IPS DF 19.7 (cell line): ENCODE measurements at places on chromosomes 7 and 10.

GRCh38 chr10:1115607-1115955 is 59.4 kb downstream of the WDR37 start:
- DNase-seq = no peak

DNA sequence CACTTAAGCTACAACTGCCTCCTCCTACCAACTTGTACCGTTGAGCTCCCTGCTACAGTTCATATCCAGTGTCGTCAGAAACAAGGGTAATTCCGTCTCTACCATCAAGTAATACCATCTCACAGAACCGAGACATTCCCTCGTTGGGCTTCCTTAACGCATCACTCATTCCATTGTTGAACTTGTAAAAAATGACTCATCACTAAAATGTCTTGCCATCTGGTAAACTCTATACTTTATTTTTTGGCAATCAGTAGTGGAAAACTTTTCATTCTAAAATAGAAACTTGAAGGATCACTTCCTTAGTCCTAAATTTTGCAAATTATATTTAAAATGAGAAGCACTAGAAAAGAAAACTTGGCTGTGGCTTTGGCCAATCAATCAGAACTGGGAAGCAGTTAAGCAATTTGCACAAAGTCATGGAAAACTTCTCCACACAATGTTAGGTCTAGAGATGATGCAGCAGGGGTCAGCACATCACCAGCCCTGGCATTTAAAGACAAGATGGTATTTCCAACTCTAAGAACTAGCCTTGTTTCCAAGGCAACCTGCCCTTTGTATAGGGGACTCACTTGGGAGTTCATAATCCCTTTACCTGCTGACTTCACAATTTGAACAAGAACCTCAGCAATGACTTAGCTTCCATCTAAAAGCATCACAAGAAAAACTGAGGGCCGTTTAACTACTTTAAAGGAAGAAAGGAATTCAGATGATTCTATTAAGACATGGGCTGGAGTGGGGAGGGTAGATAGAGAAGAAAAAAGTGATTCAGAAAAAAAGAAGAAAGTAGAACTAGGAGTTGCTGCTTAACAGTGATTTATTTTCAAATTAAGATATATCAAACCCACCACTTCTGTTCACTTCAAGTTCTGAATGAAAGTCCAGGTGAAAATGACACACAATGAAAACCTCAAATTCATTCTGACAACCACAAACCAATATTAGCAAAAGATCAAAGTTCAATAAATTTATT is 288.1 kb downstream of the PARD3 start:
- peak; percentile 76 for DNase-seq

DNA sequence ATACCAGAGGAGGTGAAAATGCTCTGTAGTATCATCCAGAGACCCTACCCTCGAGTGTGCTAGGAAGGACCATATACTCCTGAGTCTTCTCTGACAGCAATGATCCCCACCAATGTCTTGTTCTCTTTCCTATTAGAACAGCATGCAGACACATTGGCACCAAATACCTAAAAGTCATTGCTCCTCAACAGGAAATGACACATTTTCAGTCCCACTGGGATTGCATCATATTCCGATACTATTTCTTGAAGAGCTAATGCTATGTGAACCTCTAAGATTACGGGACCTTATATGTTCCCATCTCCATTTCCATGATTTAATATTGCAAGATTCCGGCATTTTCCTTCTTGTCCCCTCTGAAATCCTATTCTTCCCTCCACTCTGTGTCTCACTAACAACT is 177.4 kb downstream of the NRP1 start:
- DNase-seq = no peak

- DNase-seq = no peak
Observed at GRCh38 chr7:151891753-151892152, 14.8 kb upstream of the PRKAG2 start.

DNA sequence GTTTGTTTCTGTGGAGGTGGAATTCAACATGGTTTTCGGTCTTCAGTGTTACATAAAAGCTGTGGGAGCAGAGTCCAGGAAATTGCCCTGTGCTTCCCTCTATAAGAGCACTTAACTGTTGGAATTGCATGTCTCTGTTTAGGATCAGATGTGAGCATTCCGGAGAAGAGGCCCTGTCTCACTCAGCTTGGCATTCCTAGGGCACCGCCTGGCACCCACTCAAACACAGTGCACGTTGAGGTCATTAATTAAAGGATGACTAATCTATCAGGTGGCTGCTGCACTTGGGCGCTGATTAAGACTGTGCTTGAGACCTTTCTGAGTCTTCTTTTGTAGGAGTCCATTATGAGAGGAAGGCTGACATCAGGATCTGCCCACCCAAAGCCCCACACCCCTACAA is 82.8 kb upstream of the VIPR2 start:
- no peak for DNase-seq

DNA sequence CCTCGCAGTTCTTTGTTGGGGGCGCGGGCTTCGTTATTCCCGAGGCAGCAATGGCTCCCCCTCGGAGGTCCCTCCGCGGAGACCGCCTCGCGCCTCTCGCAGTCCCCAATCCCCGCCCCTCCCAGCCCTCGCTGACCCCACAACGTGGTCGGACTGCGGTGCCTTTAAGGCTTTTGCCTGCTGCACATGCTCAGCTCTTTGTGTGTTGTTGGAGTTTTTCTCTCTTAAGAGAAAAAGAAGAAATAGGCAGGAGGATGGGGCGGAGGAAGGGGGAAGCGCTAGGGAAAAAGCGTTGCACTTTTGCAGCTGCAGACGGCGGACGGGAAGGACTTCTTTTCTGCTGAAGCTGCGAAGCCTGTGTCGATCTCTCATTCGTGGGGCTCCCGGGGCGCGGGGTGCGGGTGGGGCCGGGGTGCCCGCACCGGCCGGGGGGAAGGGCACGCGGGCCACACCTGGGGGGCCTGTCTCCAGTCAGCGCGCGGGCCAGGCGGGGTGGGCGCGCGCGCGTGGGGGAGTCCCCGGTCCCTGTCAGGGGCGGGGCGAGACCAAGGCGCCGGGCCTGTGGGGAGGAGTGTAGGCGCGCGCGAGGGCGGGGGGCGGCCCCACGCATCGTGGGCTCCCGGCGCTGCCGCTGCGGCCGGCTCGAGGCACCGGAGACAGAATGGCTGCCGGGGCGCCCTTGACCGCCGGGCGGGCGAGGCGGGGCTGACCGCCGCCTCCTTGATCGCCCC is 445 bp upstream of the ATRNL1 start:
- no peak for DNase-seq

DNA sequence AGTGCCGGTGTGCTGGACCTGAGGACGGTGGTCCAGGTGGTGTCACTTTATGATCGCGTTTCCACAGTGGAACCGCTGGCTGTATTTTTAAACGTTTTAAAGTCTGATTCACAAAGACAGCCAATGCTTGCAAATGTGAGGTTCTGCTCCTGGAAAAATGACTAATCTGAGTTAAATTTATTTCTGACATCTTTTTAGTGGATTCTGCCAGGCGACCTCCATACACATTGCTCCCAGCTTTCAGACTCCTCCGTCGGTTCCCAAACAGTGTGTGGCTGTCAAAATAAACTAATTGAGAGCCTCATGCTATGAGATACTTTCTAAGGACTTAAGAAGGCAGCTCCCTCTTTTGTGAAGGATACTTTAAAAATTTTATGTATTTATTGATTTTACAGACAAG is 12.7 kb upstream of the TTYH3 start:
- DNase-seq = no peak

DNA sequence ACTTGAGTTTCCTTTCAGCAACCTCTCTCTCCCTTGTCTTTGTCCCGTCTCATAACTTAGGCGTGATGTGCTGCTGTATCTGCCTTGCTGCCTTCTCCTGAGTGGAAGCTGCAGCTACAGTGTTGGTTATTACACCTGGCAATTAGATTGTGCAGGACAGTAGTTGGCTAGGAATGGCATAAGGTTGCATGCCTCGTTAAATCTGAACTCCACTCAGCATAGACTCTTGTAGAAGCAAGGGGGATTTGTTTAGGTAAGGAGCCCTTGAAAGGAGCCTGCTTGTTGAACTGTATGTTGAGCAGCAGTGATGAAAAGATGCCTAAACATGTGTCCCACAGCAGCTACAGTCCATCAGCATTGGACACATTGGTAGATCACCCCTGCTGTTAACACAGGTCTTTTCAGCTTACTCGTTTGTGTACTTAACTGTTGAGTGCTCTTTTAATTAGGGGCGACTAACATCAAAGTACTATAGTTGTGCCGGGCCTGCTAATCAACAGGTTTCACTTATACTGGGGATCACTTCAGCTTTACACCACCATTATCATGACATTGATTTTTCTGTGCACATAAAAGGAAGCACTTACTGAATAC is 225.0 kb downstream of the AUTS2 start:
- DNase-seq = no peak

- no peak for DNase-seq
Observed at GRCh38 chr7:47153058-47153457, 428.9 kb downstream of the TNS3 start.

DNA sequence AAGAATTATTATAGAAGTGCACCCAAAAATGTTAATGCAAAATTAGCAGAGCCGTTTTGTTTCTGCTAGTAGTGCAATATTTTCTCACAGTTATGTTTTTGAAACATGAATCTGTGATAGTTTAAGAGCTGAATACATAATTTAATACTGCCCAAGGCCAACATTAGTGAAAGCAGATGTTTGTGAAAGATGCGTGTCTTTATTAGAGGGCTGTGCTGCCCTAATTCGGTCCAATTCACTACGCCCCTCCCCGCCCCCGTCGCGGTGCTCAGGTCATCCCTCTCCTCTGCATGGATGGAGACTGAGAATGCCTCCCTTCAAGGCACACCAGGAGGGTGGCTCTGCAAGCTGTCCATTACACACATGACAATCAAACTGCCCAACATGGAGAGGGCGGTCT is 172.0 kb downstream of the TEX36 start:
- DNase-seq = no peak

DNA sequence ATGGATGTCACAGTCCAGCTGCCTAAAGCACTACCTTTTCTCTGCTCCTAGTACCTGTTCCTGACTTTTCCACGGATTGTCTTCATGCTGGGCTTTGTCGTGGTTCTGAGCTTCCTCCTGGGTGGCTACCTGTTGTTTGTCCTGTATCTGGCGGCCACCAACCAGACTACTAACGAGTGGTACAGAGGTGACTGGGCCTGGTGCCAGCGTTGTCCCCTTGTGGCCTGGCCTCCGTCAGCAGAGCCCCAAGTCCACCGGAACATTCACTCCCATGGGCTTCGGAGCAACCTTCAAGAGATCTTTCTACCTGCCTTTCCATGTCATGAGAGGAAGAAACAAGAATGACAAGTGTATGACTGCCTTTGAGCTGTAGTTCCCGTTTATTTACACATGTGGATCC is 1.3 kb upstream of the INTS15 start:
- no peak for DNase-seq

DNA sequence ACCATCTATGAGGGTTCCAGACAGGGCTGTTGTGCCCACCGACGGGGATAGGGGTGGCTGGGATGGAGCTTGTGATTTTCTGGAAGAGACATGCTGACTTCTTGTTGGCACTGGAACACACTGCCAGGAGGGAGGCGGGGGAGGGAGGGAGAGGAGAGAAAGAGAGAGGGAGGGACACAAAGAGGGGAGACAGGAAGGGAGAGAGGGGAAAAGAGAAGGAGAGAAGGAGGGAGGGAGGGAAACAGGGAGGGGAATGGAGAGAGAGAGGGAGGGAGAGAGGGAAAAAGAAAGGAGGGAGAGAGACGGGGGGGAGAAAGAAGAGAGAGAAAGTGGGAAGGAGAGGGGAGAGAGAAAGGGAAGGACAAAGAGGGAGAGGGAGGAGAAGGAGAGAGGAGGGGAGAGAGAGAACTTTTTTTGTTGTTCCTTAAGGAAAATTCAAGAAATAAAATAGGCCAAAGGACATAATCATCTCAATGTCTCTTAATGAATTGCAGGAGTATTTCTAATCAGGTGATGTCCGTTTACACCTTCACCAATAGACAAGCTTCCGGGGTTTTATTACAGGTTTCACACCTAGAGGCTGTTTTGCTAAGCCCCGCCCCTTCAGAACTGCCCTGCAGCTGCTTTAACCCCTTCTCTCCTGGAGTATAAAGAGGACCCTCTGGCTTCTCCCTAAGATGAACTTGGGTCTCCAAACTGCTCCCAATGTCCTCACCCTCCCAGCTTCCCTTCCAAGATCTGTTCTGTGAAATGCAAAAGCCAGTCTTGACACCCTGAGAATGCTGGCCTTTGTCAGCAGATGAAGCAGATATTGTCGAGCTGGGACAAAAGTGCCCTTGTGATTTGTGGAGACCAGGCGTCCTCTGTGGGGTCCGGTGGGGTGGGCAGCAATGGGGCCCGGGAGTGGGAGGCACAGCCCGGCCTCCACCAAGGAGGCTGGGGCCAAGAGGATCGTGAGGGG is 82.0 kb upstream of the GTF2IRD1 start:
- no peak for DNase-seq

DNA sequence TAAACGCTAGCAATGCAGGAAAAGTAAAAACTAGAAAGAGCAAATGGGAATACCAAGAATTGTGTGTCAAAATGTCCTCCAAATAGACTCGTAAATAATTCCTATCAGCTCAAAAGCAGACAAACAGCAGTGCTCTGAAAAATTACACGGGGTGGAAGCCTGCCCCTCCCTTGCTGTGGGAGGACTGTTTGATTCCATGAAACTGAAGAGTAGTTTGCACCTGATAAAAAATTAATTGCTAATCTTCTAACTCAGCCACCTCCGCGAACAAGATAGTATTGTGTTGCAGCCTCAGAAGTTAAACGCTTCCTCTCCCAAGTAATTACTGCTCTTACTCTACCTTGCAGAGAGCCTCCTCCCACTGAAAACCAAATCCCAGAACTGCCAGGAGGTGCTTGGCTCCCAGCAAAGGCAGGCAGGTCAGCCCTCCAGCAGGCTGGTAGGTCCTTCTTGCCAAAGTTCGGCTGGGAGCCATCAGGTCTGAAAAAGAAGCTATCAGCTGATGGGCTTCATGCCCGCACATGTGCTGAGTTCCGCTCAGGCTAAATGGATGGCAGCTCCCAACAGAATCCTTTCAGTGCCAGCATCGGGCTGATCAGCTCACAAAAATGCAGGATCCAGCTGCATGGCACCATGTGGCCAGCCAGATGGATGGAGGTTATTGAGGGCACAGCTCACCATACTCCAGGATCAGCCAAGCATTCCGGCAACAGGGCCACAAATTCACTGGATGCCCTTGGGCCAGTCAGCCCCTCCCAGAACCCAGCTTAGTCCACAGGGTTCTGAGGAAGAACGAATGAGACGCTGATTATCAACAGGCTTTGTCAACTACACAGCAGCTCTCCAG is 37.1 kb downstream of the MAD1L1 start:
- no peak for DNase-seq

- no peak for DNase-seq
Observed at GRCh38 chr7:39987641-39988347, 37.7 kb downstream of the CDK13 start.
